ENCODE measurements at places on chromosomes 3 and 15. TPM values are rescaled to one million over a fixed set of nuclear protein-coding genes. Genes with fewer than 3 reads are reported as not detected.

Gene THBS1
- 585 TPM for total RNA-seq

Gene CHRD
- 32.6 TPM for total RNA-seq

Gene SHC4
- 6.2 TPM for total RNA-seq

Gene CLDN11
- 41.5 TPM for total RNA-seq

Gene HRH1
- 11.4 TPM for total RNA-seq
